ENCODE measurements at places on chromosomes 13 and 19.

DNA sequence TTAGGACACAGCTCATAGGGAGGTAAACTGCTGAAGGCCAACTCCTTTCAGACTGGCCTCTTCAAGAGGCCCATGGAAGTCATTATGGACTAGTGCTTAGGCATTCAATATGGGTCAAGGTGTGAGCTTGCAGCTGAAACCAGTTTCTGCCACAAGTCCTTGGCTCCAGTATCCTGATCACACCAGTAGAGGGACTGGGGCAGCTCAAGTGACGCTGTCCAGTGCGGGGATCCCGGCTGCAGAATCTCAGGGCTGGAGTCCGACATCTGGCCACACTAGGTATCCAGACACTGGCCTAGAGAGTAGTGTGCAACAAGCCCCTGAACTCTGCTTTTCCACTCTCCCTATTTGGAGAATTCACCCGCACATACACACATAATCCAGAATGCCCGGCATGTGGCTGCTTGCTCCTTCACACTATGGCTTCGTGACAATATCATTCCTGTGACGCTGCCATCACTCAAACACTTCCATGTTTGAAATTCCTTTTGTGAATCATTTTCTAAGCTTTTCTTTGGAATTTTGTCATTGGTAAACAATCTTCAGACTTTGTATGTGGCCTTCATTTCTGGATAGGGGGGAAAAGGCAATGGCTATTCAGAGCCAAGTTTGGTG is 425.1 kb downstream of the EFNB2 start:
- DNase-seq, result no peak

DNA sequence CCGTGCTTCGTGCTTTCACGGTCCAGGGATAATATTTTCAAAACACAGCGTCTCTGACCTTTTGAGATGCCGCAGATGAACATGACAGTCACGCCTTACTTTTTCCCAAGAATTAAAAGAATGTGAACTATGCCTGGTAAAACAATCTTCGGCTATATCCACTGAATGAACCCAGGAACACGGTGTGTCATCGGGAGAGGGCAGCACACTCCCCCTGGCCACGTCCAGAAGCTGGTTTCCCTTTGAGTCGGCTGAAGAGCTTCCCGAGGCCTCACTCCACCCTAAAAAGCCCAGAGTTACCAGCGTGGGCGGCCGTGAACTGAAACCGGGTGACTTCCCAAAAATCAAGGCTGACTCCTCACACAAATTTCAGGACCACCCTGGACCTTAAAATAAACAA is 22.9 kb upstream of the SHISA2 start:
- DNase-seq, result no peak

DNA sequence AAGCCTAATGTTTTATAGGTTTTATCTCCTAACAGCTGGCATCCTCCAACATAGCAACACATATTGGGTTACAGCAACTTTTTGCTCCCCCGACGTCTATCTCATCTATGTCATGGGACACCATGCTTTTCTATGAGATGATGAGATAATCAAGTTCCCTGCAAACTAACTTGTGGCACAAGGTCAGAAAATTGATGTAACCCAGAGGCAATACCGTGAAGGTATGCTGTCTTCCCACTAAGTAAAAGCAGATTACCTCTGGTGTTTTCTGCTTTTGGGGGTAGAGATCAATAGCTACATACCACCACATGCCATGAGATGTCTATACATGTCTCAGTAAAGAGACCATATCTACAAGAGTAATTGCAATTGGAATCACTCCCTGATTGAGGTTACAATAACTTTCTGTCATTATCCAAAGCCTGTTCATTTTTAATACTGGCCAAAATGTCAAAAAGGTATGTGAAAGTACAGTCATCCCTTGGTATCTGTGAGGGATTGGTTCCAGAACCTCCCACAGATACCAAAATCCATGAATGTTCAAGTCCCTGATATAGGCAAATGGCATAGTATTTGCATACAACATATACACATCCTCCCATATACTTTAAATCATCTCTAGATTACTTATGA is 131.3 kb downstream of the CYSLTR2 start:
- no peak for DNase-seq

DNA sequence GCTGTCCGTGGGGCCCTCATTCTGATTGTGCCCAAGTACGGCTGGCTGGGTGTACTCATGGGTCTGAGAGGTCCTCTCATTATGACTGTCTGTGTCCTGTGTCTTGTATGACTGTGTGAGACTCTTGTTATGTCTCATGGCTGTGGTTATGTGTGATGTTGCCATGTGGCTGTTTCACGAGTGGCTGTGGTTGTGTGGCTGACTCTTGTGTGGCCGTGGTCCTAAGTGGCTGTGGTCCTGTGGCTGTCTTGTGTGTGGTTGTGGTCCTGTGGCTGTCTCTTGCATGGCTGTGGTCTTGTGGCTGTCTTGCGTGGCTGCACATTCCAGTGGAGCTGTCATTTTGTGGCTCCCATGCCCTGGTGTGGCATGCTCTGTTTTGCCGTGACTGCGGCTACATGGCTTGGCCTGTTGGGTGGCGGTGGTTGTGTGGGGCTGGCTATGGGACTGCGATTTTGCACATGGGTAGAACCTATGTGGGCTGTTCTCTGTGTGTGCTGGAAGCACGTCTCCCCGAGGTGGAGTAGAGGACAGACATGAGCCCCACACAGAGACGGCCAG is 2.5 kb downstream of the LYL1 start:
- no peak for DNase-seq

All from NCI-H1436 treated with DMSO at 0.1 percent for 48 hours (cell line).